ENCODE measurements at places on chromosomes 12 and 14.
A peak's percentile ranks its signal among the peaks of the same experiment; 100 is the strongest.

- peak; percentile 45 for DNase-seq
Measured at GRCh38 chr14:104187121-104187889, 48.9 kb downstream of the KIF26A start.

GRCh38 chr14:103298620-103299019 lies 35.4 kb upstream of the EIF5 start:
- peak; percentile 27 for DNase-seq

DNA sequence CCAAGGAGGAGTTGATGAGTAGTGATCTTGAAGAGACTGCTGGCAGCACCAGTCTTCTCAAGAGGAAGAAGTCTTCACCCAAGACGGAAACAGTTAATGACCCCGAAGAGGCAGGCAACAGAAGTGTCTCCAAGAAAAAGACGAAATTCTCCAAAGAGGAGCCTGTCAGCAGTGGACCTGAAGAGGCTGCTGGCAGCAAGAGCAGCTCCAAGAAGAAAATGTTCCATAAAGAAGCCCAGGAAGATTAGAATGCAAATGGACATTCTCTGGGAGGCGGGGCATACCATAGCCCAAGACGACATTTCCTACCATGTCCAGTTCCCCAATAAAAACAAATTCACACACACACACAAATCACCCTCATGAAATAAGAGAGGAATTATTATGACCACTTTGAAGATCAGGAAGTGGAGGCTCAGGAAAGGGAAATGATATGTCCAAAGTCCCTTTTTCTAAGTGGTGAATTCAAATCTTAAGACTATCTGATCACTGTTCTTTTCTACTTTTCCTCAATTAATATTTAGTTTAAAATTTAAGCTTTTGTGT lies 131.8 kb downstream of the PAWR start:
- no peak for DNase-seq

- DNase-seq, result peak; percentile 68
Measured at GRCh38 chr12:115598871-115599811, 678.4 kb downstream of the MED13L start.

DNA sequence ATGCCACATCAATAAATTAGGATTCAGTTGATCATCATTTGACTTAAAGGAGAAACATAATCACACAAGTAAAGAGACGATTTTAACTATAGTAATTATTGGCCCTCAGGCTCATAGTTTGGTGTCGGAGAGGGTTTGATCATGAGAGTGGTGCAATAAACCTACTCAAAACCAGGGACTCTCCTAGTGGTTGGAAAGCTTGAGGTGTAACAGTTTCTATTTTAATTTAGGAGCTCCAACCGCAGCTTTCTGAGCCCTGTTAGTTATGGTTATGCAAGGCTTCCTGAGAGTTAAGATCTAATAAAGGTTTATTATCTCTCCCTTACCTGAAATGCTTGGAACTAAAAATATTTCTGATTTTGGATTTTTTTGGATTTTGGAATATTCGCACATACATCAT lies 36.4 kb downstream of the TMTC2 start:
- no peak for DNase-seq

GRCh38 chr14:47785058-47785457 lies 109.7 kb upstream of the MDGA2 start:
- DNase-seq, result no peak

DNA sequence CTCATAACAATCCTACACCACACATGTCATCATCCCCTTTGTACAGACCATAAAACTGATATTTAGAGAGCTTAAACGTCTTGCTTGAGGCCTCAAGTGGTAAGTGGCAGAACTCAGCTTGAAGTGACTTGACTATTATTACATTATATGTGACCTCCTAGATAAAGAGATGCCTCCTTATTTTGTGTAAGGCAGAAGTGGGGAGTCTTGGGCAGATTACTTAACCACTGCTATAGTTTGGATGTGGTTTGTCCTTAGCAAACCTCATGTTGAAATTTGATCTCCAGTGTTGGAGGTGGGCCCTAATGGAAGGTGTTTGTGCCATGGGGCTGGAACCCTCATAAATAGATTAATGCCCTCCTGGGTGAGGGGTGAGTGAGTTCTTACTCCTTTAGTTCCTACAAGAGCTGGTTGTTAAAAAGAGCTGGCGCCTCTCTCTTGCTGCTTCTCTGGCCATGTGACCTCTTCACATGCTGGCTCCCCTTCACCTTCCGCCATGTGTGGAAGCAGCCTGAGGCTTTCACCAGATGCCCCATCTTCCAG lies 37.4 kb downstream of the RCOR1 start:
- peak; percentile 38 for DNase-seq

GRCh38 chr14:64755781-64756221 lies 51.6 kb downstream of the PLEKHG3 start:
- no peak for DNase-seq

DNA sequence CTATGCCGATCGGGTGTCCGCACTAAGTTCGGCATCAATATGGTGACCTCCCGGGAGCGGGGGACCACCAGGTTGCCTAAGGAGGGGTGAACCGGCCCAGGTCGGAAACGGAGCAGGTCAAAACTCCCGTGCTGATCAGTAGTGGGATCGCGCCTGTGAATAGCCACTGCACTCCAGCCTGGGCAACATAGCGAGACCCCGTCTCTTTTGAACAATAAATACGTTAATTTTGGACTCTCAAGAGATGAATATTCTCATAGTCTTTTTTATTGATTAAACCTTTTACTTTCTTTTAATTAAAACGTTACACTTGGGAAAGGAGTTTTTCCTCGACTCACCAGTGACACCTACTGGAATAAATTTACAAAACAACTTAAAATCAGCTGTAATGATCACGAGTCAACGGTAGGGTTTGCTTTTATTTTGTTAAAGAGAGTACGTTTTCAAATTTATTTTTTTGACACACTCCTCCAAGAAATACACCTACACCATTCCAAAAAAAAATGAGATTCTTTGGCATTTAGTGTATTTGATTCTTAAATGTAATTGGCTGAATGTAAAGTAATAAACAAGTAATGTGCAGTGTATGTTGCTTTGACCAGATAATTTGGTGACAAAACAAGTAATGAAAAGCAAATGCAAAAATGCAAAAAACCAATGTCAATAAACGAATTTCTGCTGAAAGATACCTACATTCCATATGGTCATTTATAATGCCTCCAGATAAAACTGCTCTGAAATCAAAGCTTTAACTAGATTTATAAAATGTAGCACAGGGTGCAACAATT lies 687 bp upstream of the RPS29 start:
- peak; percentile 86 for DNase-seq

DNA sequence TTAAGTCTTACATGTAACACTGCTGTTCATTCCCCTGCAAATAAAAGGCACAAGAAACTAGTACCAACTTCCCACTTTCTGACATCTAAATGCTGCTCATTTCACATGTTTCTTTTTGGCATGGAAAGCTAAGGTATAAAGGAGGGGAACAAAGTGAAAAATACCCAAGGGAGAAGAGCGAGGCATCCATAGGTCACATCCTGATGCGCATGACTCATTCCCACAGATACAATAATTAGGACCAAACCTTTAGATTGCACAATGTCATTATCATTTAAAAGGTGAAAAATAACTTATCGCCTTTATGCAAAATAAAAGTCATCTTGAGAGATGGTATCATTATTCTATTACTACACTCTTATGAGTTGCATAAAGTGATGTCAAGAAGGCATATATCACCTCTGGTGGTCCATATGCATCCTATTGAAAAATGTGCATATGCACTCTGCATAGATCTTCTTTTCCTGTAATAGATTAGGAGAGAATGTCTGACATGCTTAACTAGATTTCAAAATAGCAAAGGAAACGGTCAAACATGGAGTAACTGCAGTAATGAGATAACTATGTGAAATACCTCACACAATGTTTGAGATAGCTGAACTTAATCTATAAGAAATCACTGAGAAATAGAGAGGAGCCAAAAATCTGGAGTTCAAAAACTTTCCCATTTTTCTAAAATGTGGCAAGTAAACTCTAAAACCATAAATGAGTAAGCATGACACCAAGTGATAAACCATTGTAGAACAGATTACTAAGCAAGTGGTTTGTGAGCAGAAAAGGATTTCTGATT lies 382.5 kb upstream of the TMTC1 start:
- no peak for DNase-seq

- DNase-seq, result peak; percentile 7
Measured at GRCh38 chr12:90622431-90622830, 332.5 kb downstream of the CCER1 start.

GRCh38 chr14:103560691-103561090 lies 1.8 kb downstream of the BAG5 start:
- DNase-seq, result no peak

DNA sequence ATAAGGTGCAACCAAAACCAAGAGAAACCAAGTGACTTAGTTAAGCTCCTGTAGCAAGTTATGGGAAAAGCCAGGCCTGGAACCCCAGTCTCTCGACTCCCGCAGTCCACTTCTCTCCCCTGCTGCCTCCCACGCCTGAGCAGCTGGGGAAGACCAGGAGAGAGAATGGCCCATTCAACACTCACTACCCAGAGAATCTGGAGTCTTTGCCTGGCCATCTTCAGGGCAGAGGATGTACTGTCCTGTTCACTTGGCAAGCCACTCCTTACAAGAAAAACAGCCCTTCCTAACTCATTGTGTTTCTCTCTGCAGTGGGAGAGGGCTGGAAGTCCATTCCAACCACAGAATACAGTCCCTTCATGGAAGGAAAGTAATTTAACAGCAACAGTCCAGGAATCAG lies 1.8 kb downstream of the PITPNM2 start:
- DNase-seq, result no peak

DNA sequence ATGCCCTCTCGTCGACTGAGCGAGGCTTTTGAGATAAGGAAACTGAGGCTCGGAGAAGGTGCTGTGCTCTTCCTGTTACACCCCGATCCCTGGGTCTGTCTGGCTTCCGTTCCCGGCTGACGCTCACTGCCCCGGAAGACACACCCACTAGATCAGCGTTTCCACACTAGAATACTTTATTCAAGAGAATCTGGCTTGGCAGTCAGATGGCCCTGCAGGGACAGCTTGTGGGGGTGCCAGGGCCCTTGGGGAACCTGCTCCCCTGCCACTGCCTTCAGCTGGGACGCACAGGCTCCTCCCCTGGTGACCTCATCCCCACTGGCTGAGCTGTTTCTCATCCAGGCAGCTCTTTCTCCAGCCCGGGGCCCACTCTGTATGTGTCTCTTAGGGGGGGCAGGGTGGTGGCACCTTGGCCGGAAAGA lies 13.7 kb downstream of the PGF start:
- DNase-seq, result no peak

DNA sequence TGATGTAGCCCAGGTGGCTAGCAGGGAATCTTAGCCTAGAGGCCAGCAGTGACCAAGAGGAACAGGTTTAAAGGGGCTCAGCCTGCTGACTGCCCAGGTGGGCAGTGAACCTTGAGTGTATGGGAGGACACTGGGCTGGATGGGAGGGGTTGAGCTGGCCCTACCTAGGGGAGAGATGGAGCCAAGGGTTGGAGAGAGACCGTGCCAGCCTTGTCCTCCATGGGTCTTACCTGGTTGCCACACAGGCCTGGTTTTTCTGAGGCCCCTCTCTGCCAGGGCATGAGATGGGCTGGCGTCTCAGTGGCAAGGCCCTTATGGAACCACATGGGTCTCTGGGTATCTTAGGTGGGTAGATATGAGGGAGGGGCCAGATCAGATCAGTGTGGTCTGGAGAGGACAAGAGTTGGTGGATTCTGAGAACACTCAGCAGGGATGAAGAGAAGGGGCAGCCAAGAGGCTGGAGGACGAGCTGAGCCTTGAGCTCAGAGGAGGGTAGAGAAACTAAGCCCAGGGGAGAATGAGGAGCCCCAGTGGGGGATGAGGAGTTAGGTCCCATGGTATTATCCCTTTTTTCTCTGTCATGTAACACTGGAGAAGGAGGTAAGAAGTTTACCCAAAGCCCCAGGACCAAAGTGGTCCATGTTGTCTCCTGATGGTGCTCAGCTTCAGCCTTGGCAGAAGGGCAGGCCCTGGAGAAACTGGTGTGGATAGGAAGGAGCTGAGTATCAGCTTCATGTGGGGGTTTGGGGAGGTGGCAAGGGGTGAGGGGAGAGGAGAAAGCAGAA lies 3.7 kb downstream of the GZMB start:
- DNase-seq, result no peak

- DNase-seq, result no peak
Measured at GRCh38 chr14:60257865-60258264, 8.8 kb downstream of the PPM1A start.

- DNase-seq, result no peak
Measured at GRCh38 chr12:2803635-2804392, 8.7 kb upstream of the ITFG2 start.

DNA sequence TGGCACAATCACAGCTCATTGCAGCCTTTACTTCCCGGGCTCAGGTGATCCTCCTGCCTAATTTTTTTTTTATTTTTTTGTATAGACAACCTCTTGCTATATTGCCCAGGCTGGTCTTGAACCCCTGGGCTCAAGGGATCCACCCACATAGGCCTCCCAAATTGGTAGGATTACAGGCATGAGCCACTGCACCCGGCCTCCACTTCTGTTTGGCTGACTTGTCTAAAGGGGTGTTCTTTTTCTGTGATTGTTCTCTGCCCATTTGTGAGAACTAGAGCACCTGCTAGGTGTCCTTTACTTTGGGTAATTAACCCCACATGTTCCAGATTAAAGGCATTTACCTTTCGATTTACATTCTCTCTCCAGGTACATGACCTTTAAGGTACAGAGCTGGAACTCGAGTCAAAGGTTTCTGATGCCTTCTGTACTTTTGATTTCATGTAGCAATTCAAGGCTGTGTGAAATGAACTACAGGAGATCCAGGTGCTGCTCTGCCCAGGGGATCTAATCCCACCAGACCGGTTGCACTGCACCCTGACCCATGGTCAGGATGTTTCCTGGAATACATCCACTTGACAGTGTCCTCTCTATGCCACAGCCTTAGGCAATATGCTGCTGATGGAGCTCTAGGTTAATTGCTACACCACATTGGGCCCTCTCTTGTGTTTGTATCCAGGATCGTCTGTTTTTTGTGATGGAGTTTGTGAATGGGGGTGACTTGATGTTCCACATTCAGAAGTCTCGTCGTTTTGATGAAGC lies 163.6 kb downstream of the PRKCH start:
- no peak for DNase-seq

DNA sequence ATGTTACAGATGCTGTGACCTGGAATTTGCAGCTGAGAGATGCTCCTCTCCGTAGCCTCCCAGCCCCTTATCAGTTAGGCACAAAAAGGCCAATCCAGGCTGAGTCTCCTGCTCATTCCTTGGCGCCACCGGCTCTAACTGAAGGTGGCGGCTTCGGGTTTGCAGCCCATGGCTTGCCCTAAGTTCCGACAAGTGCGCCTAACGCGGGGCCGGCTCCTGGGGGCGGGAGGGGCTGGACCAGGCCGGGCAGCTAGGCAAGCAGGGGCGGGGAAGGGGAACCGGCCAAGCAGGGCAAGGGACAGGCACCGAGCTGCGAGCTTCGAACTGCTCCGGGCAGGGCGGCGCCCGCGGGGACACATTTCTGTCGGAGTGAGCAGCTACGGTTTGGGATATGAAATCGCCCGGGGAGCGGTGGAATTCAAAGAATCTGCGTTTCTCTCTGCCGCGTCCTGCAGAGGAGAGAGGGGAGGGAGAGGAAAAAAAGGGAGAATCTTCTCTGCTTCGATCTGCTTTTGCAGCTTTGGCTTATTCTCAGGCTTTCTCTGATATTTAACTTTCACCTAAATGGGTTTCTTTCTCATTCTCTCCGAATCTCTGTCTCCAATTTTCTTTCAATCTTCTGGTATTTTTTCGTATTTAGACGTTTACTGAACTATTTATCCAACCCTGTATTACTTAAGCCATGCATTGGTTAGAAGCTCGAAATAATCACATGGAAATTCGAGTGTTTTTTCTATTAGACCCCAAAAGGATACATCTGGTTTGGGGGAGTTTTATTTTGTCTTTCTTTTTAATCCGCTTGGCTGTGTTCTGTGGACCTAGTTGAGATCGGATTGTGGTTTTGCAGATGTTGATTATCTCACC lies 1.6 kb upstream of the HOXC12 start:
- peak; percentile 73 for DNase-seq
